GOT3 (cell line): ENCODE measurements at places on chromosomes 5 and 9.

DNA sequence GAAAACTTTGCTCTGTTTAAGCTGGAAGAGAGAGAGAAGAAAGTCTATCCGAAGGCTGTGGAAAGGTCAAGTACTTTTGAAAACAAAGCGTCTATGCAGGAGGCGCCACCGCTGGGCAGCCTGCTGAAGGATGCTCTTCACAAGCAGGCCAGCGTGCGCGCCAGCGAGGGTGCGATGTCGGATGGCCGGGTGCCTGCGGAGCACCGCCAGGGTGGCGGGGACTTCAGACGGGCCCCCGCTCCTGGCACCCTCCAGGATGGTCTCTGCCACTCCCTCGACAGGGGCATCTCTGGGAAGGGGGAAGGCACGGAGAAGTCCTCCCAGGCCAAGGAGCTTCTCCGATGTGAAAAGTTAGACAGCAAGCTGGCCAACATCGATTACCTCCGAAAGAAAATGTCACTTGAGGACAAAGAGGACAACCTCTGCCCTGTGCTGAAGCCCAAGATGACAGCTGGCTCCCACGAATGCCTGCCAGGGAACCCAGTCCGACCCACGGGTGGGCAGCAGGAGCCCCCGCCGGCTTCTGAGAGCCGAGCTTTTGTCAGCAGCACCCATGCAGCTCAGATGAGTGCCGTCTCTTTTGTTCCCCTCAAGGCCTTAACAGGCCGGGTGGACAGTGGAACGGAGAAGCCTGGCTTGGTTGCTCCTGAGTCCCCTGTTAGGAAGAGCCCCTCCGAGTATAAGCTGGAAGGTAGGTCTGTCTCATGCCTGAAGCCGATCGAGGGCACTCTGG is 32.6 kb downstream of the CD180 start:
- DNase-seq = no peak

DNA sequence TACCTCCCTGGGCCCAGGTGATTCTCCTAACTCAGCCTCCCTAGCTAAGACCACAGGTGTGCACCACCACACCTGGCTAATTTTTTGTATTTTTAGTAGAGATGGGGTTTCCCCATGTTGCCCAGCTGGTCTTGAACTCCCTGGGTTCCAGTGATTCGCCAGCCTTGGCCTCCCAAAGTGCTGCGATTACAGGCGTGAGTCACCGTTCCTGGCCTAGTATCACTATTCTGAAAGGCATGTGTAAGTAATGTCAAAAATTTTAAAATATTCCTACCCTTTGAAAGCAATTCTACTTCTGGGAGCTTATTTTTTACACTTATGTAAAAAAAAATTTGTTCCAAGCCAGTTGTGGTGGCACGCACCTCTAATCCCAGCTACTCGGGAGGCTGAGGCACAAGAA is 27.1 kb upstream of the TLE1 start:
- no peak for DNase-seq

GRCh38 chr9:102497709-102498108 is 497.4 kb upstream of the CYLC2 start:
- DNase-seq = no peak

DNA sequence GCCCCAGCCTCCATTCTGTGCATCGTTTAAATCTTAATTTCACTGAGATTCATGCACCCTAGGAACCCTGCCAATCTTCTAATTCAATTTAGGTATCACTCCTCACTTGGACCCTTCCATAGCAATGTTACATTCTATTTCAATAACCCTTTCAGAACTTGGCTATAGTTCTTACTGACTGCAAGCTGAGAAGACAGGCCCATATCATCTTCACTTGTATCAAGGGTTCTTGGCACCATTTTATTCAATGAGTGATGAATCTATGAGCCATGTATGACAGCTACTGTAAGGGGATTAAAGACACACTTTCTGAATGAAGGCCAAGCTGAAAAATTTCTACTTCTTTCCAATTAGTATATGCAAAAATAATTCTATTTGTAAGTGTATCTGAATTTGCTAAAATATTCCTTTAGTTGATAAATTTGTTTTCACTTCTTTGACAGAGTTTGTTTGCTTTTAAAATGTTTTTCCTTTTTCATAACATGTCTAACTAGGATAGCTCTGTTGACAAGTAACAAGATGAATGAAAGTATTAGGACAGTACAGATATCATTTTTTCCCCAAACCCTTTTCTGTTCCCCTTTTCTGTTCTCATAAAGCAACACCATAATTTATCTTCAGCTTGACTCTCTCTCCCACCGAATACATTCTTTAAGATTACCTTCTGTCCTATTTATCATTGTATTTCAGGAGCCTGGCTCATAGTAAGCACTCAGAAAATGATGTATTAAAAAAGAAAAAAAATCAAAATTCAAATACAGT is 9.6 kb downstream of the ITGA2 start:
- DNase-seq = no peak

DNA sequence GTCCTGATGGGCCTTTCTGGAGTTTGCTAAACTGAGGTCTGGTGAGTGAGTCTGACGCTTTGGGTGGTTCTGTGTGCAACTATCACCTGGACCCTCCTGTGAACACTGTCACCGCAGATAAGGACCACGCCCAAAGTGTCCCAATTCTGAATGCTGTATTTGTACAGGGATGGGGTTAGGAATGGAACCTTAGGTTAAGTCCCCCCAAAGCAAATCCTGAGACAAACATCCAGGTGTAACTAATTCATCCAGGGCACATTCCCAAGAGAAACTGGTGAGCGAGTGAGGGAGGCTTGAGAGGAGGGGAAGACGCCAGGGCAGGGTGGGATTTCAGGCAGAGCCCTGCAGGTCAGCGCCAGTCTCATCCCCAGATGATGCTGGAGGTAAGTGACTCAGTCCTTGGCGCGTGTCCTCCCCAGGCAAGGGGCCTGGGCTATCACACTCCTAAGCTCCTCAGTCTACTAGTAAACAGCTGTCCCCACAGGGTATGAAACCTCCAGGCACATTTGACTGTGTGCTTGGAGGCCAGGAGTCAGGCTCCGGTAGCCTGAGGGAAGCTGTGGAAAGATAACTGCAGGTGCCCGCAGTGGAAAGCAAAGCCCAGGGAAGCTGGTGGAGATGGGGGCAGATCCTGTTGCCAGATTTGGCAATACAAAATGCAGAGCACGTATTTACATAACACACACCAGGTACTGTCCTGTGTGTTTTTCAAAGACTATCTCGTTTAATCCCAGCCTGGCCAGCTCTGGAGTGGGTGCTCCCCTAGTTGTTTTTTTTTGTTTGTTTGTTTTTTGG is 66.7 kb downstream of the IL6ST start:
- no peak for DNase-seq

GRCh38 chr9:35193762-35194161 is 32.0 kb downstream of the UNC13B start:
- DNase-seq = no peak

DNA sequence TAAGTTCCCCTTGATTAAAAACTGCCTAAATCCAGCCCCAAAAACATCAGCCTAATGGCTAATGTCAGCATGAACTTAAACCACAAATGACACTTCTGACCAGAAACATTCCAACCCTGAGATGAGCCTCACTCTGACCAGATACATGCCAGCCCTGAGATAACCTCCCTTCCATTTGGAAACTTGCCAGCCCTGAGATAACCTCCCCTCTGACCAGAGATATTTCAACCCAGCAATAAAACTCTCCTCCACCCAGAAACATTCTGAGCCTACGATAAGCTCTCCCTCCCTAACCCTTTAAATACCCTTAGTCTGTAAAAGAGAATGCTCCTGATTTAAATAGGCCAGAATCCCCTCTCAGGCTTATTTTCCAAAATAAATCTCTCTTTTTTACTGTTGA is 1035.7 kb upstream of the NUDT12 start:
- no peak for DNase-seq
